ENCODE measurements at places on chromosomes 6 and 20.

- DNase-seq, result no peak
These were observed 107.2 kb upstream of the GGTLC1 start for GRCh38 chr20:24095756-24096155.

GRCh38 chr6:20873425-20874190 lies 339.4 kb downstream of the CDKAL1 start:
- no peak for DNase-seq

DNA sequence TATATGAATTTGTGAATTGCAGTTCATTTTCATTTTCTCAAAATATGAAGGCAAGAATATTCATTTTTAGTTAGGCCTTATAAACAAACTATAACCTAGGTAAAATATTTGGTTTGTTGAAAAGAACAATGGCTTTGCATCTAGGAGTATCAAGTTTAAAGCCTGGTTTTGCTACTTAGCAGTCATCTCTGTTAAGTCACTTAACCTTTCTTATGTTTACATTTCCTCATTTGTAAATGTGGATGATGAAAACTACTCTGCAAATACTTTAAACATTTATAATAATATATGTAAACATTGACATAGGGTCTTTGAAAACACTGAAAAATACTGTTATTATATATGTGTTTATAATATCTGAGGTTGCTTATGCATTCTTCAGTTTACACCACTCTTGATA lies 135.5 kb downstream of the CENPW start:
- no peak for DNase-seq

GRCh38 chr6:16349544-16349943 lies 111.2 kb downstream of the GMPR start:
- DNase-seq, result no peak

- DNase-seq, result no peak
These were observed 911.0 kb upstream of the CITED2 start for GRCh38 chr6:140285471-140285870.
